ENCODE measurements at places on chromosomes 3 and 15.

GRCh38 chr15:52804526-52805081 lies 14.5 kb upstream of the ONECUT1 start:
- no peak for DNase-seq

DNA sequence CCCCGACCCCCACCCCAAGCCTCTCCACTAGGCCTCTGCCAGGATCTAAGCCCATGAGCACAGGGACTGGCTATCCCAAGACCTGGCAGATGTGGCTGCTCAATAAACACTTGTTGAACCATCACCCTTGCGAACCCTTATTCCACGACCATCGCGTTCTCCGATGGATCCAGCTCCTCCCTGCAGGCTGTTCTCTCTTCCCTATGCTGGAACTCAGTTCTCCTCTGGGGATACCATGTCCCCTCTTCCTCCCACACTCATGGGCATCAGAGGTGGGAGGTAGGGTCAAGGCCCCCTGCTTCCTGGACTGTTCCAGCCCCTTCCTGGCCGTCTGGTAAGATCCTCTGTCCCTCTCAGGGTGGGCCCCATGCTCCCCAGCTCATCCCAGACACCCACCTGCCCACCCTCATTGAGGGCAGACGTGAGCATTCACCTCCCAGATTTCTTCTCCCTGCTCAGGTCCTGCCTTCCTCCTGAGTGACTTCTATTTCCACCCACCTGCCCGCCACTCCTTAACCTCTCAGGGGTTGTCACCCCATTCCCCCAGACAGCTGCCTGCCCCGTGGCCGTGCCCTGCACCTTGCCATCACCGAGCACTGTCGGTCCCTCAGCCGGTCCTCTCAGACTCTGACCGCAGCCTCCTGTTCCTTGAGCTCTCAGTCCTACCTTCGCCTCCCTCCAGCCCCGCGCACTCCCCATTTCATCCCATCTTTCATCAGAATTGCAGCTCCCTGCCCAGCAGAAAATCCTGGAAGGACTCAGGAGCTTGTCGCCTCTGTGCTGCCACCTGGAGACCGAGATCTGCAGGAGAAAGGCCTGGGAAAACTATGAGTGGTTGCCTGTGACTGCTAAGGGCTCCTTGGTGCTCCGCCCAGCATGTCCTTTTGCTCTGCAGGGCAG lies 42.0 kb downstream of the PML start:
- no peak for DNase-seq

GRCh38 chr3:156460206-156460611 lies 94.7 kb downstream of the SSR3 start:
- DNase-seq, result no peak

DNA sequence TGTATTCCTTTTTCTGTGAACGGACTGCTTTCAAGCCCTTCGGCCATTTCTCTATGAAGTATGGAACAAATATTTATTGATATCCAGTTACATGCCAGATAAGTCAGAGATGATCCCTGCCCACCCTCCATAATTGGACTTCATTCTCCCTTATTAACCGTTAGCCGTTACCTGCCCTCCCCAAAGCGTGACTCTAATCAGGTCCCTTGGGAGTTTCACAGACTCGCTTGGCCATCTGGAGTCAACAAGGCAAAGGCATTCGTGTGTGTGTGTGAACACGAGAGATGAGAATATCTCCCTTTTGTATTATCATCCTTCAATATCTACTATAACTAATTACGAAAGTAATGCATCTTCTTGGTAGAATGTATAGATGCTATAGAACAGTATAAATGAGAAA lies 314.5 kb downstream of the TLE3 start:
- no peak for DNase-seq

- DNase-seq, result no peak
Measured at GRCh38 chr15:79078763-79079410, 11.7 kb downstream of the RASGRF1 start.

- DNase-seq, result no peak
Measured at GRCh38 chr15:69713726-69714559, 261.3 kb downstream of the RPLP1 start.

- peak; percentile 17 for DNase-seq
Measured at GRCh38 chr15:49468481-49468839, 45.4 kb downstream of the FGF7 start.

DNA sequence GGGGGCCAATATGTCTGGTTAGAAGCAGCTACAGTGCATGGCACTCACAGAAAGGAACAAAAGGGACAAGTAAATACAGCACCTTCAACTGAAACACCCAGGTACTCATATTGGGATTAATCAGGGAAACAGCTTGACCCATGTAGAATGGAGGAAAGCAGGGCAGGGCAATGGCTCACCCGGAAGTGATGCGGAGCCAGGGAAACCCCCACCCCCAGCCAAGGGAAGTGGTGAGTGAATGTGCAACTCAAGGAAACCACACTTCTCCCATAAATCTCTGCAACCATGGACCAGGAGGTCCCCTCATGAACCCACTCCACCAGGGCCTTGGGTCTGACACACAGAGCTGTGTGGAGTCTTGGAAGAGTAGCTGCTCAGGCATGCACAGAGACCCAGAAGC lies 117.1 kb downstream of the MTHFS start:
- DNase-seq, result no peak

GRCh38 chr3:141250342-141250741 lies 18.7 kb downstream of the PXYLP1 start:
- no peak for DNase-seq

- no peak for DNase-seq
Measured at GRCh38 chr15:31200735-31201151, 99.2 kb upstream of the TRPM1 start.

- no peak for DNase-seq
Measured at GRCh38 chr3:65669163-65669875, 369.4 kb downstream of the MAGI1 start.

- no peak for DNase-seq
Measured at GRCh38 chr15:39486621-39487457, 94.0 kb upstream of the THBS1 start.

DNA sequence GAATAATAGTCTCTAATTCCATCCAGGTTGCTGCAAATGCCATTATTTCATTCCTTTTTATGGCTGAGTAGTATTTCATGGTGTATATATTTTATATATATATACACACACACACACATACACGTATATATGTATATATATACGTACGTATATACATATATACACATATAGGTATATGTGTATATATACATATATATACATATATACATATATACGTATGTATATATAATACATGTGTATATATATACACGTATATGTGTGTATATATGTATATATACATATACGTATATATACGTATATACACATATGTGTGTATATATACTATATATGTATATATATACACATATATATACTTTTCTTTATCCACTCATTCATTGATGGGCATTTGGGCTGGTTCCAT lies 13.7 kb upstream of the STRIT1 start:
- DNase-seq, result no peak

DNA sequence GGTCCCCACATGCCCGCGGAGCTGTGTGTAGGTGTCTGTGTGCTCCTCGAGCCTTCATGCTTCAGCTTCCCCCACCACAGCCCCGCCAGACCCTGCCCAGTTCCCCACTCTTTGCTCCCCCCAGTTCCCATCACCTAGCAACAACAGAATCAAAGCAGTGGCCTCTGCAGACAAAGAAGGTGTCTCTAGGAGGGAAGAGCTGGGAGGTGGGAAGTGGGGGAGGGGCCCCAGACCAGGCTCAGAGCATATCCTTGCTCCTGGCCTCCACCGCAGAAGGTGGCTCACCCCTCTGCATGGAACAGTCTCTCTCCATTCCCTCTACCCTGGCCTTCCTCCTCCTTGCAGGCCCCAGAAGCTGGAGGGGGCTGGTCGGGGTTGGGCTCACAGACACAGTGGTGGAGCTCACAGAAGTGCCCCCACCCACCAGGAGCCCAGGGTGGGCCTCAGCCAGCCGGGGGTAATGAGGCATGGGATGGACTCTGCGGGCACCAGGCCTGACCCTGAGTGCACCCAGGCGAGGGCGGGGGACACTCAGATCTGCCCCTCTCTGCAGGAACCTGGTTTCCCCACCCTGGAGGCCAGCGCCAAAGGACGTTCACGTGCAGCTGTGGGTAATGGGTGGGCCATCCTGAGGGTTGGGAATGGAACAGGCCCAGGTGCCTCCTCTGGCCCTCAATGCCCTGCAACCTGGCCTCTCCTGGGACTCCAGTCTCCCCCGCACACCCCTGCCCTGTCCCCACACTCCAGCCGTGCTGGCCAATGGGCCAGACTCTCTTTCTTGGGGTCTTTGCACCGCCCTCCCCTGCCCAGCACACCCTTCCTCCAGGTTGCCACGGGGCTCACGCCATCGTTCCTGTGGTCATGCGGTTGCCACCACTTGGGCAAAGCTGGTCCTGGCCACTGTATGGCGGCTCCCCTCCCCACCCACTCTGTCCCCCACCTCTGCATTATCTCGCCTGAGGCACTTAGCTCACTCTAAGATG lies 53.4 kb downstream of the TPRA1 start:
- no peak for DNase-seq

DNA sequence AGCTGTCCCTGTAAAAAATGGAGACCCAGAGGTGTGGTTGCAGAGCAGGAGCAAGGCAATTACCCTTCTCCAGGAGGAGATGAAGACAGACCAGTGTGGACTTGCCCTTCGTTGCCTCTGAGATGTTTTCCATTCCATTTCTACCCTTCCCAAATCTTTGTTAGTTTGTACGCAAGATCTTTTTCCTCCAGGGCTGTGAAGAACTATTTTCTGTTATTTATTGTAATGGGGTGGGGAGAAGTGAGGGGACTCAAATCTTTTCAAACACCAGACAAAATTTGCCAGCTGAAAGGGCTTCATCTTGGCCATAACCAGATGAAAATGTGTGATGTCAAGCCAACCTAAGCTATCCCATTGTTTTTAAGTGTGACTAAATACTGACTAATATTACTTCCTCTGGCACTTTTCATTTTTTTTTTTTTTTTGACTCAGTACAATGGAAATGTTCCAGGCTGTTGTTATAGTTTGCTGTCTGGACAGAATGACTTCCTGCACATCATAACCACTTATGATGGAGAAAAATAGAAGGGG lies 271.3 kb upstream of the TPRG1 start:
- DNase-seq, result peak; percentile 77

GRCh38 chr15:71639471-71639870 lies 170.9 kb upstream of the NR2E3 start:
- no peak for DNase-seq

Data from Panc1 (cell line).